ENCODE measurements at places on chromosomes 13 and 19.

- DNase-seq = no peak
Observed at GRCh38 chr13:94327318-94327717, 152.2 kb downstream of the DCT start.

DNA sequence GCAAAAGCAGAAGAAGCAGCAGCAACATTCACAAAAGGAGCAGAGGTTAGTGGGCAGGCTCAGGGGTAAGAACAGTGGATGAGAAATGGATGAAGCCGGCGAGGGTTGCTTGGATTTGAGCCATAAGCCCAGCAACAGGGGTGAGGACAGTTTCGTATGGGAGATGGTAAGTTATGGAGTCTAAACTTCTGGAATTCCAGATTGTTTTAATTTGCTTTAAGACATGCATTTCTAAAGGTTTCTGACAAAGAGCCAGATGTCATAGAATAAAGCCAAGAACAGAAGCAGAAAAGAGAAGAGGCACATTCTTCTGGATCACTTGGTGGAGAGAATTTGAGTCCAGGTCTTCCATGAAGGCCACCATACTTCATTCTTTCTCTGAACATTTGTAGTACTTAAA, 76.6 kb downstream of the TNFSF11 start:
- DNase-seq = no peak

GRCh38 chr13:48050550-48050949, 13.0 kb downstream of the NUDT15 start:
- DNase-seq = no peak

GRCh38 chr19:30590596-30591229, 218.5 kb downstream of the ZNF536 start:
- DNase-seq = no peak

Data from stimulated activated CD4-positive, alpha-beta T cell treated with anti-CD3 and anti-CD28 coated beads, Interleukin-2, amount 100 ng/mL, for 24 hours (primary cell).